ENCODE measurements at places on chromosomes 6 and 20.
A peak's percentile ranks its signal among the peaks of the same experiment; 100 is the strongest.

DNA sequence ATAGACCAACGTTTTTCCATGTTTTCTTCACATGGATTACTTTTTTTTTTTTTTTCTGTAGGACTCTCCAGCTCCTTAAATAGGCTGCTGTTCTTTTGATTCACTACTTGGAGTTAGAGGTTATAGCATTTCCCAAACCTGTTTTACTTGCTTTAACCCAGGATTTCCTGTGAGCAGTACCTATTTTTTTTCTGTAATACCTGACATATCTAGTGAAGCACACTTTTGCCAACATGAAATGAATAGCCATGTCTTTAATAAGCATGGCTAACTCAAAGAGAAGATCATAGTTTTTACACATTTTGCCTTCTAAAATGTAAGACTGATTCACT, 137.0 kb downstream of the FOXA2 start:
- DNase-seq = no peak
- no peak overlapping the region for H3K27ac ChIP-seq
- no peaks in the 10 kb centered on the region for H3K4me1 ChIP-seq
- peaks cover 14% of the 10 kb centered on the region for H3K27me3 ChIP-seq
- no peak overlapping the region for H3K4me3 ChIP-seq
- no peaks in the 10 kb centered on the region for H3K36me3 ChIP-seq

GRCh38 chr6:11337306-11337705, 104.8 kb upstream of the NEDD9 start:
- DNase-seq = no peak
- no peaks in the 10 kb centered on the region for H3K36me3 ChIP-seq
- H3K4me1 ChIP-seq = no peaks in the 10 kb centered on the region

- no peak overlapping the region for H3K27ac ChIP-seq
- peaks cover 16% of the 10 kb centered on the region for H3K4me1 ChIP-seq
- H3K27me3 ChIP-seq = peaks cover 35% of the 10 kb centered on the region
Measured at GRCh38 chr6:144064402-144065212, 30.8 kb downstream of the SF3B5 start.

GRCh38 chr6:145137425-145137824, 597.9 kb downstream of the EPM2A start:
- no peaks in the 10 kb centered on the region for H3K4me1 ChIP-seq
- H3K4me3 ChIP-seq = no peak overlapping the region
- H3K36me3 ChIP-seq = no peaks in the 10 kb centered on the region
- no peaks in the 10 kb centered on the region for H3K27me3 ChIP-seq

DNA sequence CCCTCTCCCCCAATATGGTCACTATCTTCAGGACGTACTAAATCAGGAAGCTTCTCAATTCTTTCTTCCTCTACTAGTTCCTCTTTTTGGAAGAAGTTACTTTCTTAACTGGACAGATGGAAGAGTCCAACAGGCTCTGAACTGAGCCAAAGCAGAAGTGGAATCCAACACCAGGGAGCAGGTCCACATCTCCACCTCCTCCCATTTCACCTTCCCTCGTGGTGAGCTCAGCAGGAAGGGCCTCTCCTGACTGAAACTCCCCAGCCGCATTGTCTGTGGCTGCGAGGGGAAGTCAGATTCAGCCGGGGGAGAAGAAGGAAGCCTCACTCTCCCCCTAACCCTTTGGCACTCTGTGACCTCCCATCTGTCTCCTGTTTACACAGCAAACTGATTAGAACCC, 63.8 kb upstream of the UST start:
- H3K27me3 ChIP-seq = no peaks in the 10 kb centered on the region
- no peak overlapping the region for H3K4me3 ChIP-seq

DNA sequence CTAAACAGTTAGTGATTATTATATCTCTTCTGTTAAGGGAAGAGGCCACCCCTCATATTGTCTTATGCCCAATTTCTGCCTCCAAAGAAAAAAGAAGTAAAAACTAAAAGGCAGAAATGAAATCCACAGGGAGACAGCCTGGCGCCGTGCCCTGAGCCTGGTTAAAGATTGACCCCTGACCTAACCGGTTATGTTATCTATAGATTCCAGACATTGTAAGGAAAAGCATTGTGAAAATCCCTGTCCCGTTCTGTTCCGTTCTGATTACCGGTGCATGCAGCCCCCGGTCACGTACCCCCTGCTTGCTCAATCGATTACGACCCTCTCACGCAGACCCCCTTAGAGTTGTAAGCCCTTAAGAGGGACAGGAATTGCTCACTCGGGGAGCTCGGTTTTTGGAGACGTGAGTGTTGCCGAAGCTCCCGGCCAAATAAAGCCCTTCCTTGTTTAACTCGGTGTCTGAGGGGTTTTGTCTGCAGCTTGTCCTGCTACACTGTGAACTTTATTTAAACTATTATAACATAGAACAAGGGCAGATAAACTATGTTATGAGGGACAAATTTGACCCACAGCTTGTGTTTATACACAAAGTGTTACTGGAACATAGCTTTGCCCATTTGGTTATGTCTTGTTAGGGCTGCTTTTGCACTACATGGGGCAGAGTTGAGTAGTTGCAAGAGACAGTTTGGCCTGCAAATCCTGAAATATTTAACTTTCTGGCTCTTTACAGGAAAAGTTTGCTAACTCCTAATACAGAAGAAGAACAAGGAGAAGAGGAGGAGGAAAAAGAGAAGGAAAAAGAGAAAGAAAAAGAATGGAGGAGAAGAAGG, 49.6 kb downstream of the CD24 start:
- H3K36me3 ChIP-seq = no peaks in the 10 kb centered on the region
- H3K27ac ChIP-seq = no peak overlapping the region
- no peak for DNase-seq
- H3K4me1 ChIP-seq = no peaks in the 10 kb centered on the region
- no peaks in the 10 kb centered on the region for H3K27me3 ChIP-seq

- peaks cover 3% of the 10 kb centered on the region for H3K4me1 ChIP-seq
- H3K27me3 ChIP-seq = no peaks in the 10 kb centered on the region
- DNase-seq = peak; percentile 25
- H3K27ac ChIP-seq = no peak overlapping the region
Measured at GRCh38 chr6:162019349-162019748, 708.2 kb downstream of the PRKN start.

DNA sequence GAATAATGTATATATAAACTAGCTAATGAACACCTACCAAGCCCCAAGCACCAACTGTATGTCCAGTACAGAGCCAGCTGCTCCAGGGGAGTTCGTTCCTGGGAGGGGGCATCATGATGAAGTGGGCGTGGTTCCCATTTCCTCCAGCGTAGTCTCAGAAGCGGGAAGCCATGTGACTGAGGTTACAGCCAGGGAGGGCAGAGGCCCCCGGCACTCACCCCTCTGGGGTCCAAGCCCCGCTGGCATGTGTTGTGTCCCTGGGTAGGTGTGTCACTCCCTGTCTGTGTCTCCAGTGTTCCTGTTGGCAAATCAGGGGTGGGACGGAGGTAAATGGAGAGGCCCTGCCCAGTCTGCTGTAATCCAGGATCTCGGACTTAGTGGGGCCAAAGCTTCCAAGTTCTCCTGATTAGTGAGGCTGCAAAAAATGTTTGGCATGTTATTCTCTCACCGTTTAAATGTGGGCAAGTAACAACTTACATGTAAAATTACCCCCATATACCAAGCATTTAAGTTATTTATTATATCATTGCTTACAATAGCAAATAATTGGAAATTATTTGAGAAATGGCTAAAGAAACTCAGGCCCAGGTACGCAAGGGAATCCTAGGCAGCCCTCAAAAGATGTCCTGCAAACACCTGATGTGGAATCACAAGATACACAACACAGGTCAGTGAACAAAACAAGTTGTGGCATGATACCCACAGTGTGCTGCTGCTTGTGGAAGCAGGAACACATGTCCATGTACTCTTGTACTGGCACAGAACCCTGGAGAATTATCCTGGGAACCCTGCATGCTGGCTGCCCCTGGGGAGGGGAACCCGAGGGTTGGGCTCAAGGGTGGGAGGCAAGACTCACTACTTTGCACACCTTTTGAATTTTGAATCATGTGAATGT, 22.2 kb downstream of the FAM110A start:
- H3K27me3 ChIP-seq = no peaks in the 10 kb centered on the region
- DNase-seq = no peak
- H3K4me3 ChIP-seq = no peak overlapping the region
- H3K36me3 ChIP-seq = no peaks in the 10 kb centered on the region
- H3K4me1 ChIP-seq = peaks cover 5% of the 10 kb centered on the region

GRCh38 chr6:36075656-36076055, 48.0 kb downstream of the MAPK14 start:
- no peaks in the 10 kb centered on the region for H3K4me1 ChIP-seq
- H3K4me3 ChIP-seq = no peak overlapping the region
- peak; percentile 8 for DNase-seq
- no peaks in the 10 kb centered on the region for H3K27me3 ChIP-seq
- H3K36me3 ChIP-seq = peaks cover 40% of the 10 kb centered on the region
